ENCODE measurements at places on chromosomes 5 and 9.

DNA sequence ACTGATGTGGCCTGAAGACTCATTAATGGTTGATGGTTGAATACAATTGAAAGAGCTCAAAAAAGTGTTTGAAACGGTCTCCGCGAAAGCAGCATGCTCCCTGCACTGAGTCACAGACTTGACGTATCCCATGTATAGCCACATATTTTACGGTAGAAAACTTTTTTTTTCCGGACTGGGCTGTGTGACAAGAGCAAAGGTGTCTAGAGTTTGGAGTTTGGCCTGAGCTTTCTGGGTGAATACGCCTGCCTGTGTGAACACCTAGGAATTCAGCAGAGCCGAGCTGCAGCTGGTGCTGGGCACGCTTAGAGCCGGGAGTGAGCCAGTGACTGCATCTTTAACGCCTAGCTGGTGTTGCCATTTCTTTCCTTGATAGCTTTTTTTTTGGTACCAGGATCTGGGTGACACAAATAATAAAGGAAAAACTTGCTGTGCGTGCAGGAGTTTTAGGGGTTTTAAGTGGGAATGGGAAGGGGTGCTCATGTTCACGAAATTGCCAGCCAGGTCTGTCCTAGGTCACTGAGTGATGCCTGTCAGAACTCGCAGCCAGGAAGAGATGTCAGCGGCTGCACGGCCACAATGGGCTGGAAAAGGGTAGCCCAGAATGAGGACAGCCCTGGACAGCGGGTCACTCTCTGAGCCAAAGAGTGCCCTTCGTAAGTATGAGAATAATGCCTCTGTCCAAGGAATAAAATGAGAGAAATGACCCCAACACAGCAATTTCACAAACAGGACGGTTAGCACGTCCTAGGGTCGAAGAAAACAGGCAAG lies 51.7 kb downstream of the PSMB7 start:
- DNase-seq = no peak

DNA sequence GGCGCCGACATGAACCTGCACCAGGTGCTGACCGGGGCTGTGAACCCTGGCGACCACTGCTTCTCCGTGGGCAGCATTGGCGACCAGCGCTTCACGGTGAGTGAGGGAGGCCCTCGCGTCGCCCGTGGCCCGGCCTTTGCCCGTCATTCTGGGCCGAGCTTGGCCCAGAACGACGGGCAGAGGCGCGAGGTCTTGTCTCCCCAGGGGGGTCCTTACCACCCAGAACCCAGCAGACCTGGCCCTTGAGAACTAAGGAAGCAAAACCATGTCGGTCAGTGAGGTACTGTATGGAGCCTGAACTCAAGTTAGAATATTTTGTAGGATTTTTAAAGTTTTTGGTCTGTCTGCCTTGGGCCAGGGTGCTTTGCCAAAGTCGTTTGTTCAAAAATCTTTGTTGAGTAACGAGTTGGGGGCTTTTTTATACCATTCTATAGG lies 691 bp downstream of the DMXL1 start:
- no peak for DNase-seq

- DNase-seq = no peak
Measured at GRCh38 chr9:77833561-77834429, 185.7 kb upstream of the GNA14 start.

GRCh38 chr5:177484902-177485549 lies 11.6 kb upstream of the DBN1 start:
- no peak for DNase-seq

DNA sequence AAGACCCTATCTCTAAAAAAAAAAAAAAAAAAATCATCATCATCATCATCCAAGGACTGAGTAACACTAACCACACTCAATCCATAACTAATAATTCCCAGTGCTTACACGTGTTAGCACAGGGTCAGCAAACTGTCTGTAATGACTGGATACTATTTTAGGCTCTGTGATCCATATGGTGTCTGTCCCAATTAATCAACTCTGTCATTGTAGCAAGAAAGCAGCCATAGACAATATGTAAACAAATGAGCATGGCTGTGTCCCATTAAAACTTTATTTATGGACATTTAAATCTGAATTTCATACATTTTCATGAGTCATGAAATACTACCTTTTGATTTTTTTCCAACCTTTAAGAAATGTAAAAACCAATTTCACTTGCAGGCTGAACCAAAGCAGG lies 148.4 kb downstream of the SIL1 start:
- DNase-seq = no peak
